A549 (cell line): ENCODE measurements at places on chromosomes 12 and 14.
A peak's percentile ranks its signal among the peaks of the same experiment; 100 is the strongest.

DNA sequence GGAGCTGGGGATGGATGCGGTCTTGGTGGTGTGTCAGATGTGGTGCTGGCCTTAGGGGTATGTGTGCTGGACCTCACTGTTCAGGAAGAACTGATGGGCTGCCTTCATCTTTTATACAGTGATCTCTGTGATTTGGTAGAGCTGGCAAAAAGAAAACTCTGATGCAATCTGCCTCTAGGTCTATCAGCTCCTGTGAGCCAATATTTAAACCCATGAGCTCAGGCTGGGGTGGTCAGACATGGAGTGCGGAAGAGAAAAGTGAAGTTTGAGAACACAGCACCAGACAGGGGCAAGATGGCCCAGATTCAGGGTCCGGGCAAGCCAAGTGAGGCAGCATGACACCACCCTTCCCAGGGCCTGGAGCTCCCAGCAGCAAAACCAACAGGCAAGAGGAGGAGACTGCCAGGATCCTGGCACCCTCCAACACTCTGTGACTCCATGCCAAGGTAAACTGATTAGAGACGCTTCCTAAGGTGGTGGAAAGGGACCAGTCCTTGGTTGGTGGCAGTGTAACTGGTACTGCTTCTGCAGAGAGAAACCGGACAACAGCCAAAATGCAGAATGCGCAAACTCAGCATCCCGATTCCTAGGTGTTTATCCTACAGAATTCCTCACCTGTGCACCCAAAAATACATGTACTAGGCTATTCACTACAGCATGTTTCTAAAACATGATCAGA, 82.3 kb downstream of the CHGA start:
- DNase-seq = no peak

DNA sequence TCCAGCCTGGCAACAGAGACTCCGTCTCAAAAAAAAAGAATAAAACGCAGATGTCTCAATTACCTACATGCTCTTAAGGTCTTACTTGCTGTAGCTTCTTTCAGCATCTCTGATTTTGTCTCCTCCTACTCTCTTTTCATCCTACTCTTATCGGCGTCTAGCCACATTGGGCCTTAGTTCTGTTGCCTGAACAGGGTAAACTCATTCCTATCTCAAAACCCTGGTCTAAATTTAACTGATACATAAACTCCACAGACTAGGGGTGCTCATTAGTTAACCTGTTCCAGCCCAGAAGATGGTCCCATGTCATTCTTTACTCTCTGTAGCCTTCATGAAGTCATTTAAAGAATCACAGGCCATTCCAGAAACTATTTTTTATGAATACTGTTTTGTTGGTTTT, 33.6 kb downstream of the EXD2 start:
- no peak for DNase-seq

GRCh38 chr12:54207539-54208294, 18.9 kb upstream of the SMUG1 start:
- DNase-seq = peak; percentile 80

DNA sequence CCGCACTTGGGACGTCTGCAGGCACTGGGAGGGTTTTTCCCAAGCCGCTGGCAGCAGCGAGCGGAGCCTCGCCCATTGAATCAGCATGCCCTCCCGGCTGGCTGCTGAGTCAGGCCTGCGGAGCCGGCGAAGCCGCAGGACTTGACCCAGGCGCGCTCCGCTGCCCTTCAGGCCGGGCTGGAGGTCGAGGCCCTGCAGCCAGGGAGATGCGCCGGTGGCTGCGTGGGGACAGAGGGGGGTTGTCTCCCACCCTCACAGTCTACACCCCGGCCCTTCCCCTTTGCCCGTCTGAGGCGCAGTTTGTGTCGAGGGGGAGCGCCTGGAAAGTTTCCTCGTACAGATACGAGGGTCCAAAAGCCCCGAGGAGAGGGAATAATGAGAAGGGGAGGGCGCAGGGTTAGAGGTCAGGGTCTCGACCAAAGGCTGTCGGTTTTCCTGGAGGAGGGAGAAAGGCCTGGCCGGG, 759 bp upstream of the KLC1 start:
- peak; percentile 83 for DNase-seq

DNA sequence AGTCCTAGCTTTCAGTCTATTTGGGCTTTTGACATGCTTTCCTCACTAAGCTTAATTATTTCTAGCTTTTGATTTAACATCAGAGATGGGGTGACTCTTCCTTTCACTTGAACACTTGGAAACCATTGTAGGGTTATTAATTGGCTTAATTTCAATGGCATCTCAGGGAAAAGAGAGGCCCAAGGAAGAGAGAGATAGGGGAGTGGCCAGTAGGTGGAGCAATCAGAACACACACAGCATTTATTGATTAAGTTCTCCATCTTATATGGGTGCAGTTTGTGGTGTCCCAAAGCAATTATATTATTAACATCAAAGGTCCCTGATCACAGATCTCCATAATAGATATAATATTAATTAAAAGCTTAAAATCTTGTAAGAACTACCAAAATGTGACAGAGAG, 1466.1 kb upstream of the SEL1L start:
- no peak for DNase-seq
